ENCODE measurements at places on chromosomes 16 and 17. TPM values are rescaled to one million over a fixed set of nuclear protein-coding genes. Genes with fewer than 3 reads are reported as not detected.

AXIN2 gene
- total RNA-seq = 26.9 TPM

GAS7 gene
- total RNA-seq = 81.5 TPM

OTOP2 gene
- total RNA-seq = not detected

KRT28 gene
- not detected for total RNA-seq

ITGA2B gene
- 1.4 TPM for total RNA-seq

NPTX1 gene
- not detected for total RNA-seq
